ENCODE measurements at places on chromosomes 7 and 10.
A peak's percentile ranks its signal among the peaks of the same experiment; 100 is the strongest.

DNA sequence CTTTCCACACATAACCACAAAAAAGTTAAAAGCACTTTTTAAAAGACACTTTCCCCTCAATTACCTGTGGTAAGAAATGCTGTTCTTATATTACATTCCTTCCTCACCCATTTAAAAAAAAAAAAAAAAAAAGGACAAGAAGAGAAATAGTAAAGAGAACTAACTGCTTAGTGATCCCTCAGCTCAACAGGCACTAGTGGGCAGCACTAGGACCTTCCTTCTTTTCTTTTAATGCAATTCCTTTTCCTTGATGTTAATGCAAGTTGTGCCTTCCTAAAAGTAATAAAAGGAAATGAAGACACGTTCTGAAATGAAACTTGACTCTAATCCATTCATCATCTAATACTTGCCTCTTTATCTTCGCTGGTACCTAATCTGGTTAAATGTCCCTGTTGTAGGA is 189.7 kb downstream of the TCF7L2 start:
- DNase-seq = no peak

- DNase-seq = peak; percentile 88
Measured at GRCh38 chr7:150988230-150989226, 2.3 kb upstream of the NOS3 start.

DNA sequence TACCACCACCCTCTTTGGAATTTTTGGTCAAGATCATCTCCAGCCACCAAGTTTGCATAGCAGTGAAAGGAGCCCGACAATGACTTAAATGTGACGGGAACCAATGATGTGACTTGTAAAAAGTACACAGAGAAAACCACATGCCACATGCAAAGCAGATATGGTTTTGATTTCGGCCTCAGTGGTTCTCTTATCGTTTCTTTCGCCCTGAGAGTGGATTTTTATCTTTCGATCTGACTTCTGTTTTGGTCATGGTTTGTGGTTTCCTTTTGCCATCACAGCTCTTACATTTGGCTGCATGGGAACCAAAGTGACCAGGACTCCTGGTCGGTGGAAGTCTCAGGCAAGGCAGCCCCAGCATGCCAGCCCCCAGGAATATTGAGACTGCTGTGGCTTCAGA is 31.5 kb downstream of the TCF7L2 start:
- DNase-seq = peak; percentile 54

DNA sequence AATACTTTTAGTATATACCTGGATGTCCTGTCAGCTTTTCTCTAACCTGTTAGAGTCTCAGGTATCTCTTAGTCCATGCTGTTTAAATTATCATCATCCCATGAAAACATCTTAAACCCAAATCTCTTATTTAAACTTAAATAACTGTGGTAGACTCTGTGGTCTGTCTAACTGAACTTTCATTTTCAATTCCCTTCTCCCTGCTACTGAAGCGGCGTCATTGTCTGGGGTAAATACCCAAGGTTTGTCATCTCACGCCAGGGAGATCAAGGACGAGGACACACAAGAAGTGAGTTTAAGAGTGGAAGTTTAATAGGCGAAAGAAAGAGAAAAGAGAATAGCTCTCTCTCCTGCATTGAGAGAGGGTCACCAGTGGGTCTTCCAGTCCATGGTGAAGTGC is 804.4 kb upstream of the CELF2 start:
- no peak for DNase-seq

DNA sequence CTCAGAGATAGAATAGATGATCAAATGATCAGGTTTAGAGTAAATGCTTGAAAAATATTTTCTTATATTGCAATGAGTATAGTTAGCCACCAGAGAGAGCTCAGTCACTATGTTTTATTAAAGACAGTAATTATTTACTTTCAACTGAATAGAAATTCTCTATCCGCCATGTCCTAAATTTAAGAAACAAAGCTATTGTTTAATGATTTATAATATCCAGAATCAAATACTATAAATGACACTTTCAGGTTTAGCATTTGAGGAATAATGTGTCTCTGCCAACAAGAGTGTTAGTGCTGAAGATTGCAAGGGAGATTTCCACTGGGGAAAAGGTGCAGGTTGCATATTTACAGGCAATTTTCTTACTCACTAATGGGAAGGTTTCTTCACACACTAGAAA is 184.7 kb downstream of the DGKB start:
- no peak for DNase-seq

- DNase-seq = no peak
Measured at GRCh38 chr7:2814946-2815874, 28.9 kb downstream of the GNA12 start.

GRCh38 chr7:123494193-123494796 is 40.1 kb downstream of the IQUB start:
- DNase-seq = peak; percentile 37

DNA sequence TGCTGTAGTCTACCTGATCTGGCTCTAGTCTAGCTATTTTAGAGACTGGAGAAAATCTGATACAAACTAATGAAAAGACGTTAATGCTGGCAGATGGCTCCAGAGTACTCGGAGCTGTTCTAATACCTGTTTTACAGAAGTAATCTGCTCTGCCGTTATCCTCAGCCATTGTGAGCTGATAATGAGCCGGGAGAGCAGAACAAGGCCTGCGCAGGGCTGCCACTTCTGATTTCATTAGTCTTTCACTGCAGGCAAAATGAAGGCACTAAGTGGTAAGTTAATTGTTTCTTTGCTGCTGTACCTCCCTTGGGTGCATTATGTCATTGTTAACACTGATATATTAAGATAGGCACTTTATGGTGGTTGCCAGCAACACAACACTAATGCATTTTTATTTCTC is 456.4 kb upstream of the PFKP start:
- no peak for DNase-seq

DNA sequence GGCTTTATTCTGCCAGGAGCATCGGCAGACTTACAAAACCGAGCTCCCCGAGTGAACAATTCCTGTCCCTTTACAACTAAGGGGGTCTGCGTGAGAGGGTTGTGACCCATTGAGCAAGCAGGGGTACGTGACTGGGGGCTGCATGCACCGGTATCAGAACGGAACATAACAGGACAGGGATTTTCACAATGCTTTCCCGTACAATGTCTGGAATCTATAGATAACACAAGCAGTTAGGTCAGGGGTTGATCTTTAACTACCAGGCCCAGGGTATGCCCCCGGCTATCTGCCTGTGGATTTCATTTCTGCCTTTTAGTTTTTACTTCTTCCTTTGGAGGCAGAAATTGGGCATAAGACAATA is 38.1 kb upstream of the GSDME start:
- no peak for DNase-seq

GRCh38 chr7:121530227-121531174 is 134.4 kb upstream of the FAM3C start:
- DNase-seq = no peak

GRCh38 chr10:70323697-70324338 is 40.0 kb upstream of the NPFFR1 start:
- no peak for DNase-seq

- no peak for DNase-seq
Measured at GRCh38 chr7:153396475-153396874, 636.9 kb downstream of the ACTR3B start.

- no peak for DNase-seq
Measured at GRCh38 chr10:32692174-32692573, 246.2 kb downstream of the CCDC7 start.

- no peak for DNase-seq
Measured at GRCh38 chr7:116616555-116617059, 55.4 kb upstream of the MET start.

DNA sequence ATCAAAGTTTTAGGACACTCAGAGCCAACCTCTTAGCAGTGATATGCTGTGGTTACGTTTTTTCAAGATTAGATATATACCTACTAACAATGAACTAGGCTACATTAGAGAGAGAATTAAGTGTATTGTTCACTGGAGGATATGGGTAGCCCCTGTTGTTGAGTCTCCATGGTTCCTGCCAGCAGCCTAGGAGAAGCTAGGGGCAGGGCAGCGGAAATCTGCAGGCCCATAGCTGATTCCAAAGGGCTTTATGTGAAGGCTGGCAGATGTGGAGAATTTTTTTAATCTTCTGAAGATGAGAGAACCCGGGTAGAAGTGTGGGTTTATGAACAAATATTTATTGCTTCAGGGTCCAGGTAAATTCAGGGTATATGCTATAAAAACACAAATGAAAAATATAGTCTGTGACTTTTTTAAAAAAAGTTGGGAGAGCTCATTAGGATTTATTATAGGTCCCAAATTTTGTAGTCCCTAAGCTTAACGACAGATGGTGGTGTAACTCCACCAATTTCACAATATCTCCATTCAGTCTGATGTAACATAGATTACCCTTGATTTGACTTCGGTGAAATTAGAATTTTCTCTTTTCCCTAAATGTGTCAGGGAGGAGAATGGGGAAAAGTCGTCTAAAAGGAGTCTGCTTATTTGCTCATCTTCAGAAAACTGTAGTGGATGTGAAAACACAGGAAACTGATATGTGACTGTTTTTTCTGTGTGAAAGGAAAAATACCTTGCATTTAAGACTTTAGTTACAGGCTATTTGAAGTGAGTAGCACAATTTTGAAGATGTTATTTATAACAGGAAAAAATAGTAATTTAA is 163.0 kb upstream of the PPP1R3A start:
- no peak for DNase-seq

- DNase-seq = no peak
Measured at GRCh38 chr7:46999866-47000265, 582.0 kb downstream of the TNS3 start.

GRCh38 chr7:30159163-30159562 is 24.4 kb downstream of the MTURN start:
- DNase-seq = no peak

DNA sequence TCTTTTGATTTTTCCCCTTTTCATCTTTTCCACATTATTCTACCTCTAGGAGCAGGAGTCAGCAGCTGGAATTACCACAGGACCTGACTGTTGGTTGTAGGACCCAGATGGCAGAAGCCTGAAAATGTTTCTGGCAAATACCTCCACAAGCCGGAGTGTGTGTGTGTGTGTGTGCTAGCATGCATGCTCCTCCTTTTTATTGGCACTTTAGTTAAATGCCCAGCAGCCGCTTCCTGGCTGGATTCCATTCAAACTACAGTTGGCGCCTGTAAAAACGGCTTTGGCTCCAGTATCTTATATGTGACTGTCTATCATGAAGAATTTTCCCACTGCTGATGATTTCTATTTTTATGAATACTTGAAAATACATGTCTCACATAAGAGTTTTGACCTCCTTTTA is 319.7 kb upstream of the SP4 start:
- no peak for DNase-seq

GRCh38 chr10:43942096-43942850 is 293.6 kb upstream of the ZNF32 start:
- no peak for DNase-seq

GRCh38 chr7:102433219-102434038 is at the start of gene ORAI2:
TSS of gene ORAI2 (plus strand) at chr7:102433575. CDS start at chr7:102438957, 5,382 bp downstream.
- DNase-seq = peak; percentile 91

DNA sequence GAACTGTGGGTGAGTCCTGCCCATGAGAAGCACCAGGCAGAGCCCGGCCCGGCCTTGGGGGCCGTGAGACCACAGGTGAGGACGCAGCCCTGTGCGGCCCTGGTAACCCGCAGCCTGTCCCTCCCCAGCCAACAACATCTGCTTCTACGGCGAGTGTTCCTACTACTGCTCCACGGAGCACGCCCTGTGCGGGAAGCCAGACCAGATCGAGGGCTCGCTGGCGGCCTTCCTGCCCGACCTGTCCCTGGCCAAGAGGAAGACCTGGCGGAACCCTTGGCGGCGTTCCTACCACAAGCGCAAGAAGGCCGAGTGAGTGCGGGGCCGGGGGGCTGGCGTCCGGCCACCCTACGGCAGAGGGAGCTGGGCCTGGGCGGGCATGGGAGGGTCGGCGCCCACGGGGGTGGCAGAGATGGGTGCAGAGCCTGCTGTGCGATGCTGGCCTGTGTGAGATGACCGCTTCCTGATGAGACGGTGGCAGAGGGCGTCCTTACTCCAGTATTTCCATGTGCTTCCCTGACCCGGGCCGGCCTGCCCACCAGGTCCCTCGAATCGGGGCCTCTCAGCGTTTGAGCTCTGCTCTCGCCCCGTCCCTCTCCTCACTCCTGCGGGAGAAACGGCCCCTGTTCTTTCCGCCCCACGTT is 34.1 kb upstream of the FOXL3 start:
- no peak for DNase-seq

DNA sequence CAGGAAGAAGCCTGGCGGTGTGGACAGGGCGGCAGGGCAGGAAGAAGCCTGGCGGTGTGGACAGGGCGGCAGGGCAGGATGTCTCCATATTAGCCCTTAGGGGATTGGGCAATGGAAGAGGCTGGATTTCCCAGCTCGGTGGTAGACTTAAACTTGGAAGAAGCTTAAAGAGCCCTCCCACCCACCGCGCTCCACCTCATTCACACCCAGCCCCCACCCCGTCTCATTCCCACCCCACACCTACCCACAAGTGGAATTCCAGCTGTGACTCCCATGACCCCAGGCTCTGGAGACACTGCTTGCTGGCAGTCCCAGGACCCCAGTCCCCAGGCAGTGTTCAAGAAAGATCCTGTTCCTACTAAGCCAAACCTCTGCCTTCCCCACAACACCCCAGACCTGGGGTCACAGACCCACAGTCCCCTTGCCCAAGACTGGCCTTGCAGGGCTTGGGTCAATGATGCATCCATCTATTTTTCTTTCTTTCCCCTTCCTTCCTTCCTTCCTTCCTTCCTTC is 34.0 kb downstream of the SPDYE6 start:
- no peak for DNase-seq

GRCh38 chr10:5481121-5481520 is 18.2 kb downstream of the CALML5 start:
- no peak for DNase-seq

GRCh38 chr10:12742771-12743170 is 258.7 kb downstream of the CCDC3 start:
- DNase-seq = no peak

DNA sequence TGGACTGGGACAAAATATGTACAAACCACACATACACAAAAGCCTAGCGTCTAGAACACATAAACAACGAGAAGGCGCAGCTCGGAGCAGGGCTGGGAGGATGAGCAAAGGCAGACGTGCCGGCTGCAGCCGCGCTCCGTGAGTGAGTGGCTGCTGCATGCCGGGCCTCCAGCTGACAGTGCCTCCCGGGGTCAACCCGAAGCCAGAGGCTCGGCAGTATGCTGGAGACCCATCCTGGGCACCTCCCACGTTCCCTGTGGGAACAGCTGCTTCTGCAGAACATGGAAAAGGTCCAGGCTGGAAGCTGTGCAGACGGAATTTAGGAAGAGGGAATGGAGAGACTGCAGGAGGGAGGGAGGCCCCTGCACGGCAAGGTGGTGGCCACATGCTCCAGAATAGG is 3.6 kb upstream of the GPR146 start:
- DNase-seq = peak; percentile 78

- peak; percentile 77 for DNase-seq
Measured at GRCh38 chr7:31028417-31028992, 23.6 kb upstream of the ADCYAP1R1 start.

DNA sequence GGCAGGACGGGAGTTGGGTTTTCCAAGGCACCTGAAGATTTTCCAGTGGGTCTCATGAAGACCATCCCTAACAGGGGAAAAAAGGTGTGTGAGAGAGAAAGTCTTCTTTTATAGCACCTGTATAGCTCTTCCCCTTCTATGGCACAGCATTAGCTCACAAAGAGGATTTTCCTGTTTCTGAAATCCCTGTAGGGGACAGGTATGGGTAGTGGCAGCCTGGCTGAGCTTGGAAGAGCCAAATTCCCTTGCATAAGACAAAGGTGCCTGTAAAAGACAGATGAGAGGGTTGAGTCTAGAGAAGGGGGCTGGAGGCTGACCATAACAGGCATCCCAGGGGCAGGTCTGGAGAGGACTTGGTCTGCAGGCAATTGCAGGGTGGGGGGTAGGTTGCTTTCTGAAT is 63.7 kb downstream of the COL13A1 start:
- DNase-seq = no peak
